ENCODE measurements at places on chromosomes 12 and 14. TPM values are rescaled to one million over a fixed set of nuclear protein-coding genes. Genes with fewer than 3 reads are reported as not detected.

MAP3K9 gene
- total RNA-seq = 12.6 TPM

- peak; percentile 95 for DNase-seq
Observed at GRCh38 chr12:121795034-121795968, 1.8 kb upstream of the RHOF start.

- peak; percentile 20 for DNase-seq
Observed at GRCh38 chr12:6280672-6281071, 29.8 kb upstream of the PLEKHG6 start.

DNA sequence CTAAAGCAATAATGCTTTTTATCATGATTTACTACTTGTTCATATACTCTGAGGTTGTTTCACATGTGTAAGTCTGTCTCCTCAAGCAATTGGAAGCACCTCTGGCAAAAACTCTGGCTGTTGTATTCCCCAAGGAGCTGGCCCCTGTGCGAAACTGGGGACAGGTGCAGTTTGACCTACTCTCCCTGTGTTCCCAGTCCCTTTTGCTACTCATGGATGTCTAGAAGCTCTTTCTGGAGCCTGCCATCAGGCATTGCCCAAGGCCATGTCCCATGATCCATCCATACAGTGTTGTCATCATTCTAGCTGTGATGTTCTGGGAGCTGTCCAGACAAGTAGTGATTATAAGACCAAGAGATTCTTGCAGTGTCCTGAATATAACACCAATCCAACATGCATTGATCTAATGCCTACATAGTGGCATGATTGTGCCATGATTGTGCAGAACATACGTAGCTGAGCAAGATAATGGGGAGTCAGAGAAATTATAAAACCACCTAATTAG, 14.9 kb downstream of the AKAP6 start:
- no peak for DNase-seq

Measured in H7 (cell line).